Omental fat pad (tissue), 4 donors: ENCODE measurements at places on chromosomes 3 and 15.
A peak's percentile ranks its signal among the peaks of the same experiment; 100 is the strongest.

- DNase-seq: no peak
Measured at GRCh38 chr3:58411851-58412830, 21.5 kb downstream of the PDHB start.

DNA sequence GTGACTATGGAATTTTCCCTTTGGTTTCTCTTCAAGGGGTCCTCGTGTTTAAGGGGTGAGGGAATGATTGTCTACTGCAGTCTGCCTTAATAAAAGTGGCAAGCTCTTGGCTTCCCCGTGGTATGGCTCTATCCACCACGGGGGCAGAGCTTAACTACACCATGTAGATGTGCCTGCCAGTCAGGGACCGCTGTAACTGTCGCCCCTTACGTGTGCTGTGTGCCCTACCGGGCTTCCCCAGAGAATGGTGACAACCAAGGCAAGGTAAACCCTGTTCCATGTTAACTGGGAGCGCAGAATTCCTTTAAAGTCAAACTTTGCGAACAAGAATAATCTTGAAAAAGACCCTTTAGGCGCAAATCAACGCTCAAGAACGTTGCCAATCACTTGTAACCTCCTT lies 966 bp upstream of the C3orf80 start:
- DNase-seq: no peak

- no peak for DNase-seq
Measured at GRCh38 chr3:69751074-69751476, 11.8 kb downstream of the MITF start.

- DNase-seq: no peak
Measured at GRCh38 chr15:80673561-80674244, 21.4 kb upstream of the ABHD17C start.

DNA sequence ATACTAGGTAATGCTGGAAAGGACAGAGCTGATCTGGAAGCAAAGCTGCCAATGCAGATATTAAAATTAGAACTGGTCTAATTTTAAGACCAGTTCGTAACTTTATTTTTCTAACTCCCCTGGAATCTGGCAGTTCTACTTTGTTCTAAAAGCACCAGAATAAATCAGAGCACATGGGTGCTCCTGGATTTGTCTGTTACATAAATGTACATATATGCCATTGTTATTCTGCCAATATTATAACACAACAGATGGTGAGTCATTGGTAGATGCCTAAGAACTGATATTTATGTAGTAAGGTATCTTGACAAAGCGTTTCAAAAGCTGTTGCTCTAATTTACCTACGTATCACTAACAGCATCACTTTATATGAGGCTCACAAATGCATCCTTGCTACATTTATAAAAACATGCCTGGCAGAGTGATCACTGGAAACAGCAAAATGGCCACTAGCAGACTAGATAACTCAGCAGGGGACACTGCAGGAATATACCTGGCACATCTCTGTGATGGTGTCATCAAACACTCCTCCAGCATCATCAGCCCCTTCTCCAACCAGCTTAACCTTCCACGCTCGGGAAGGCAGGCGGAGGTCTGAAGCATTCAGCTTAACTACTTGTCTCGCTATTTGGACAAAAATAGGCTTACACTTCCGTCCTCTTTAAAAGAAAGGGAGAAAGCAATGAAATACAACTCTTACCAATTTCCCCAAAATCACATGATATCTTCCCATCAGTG lies 26.2 kb downstream of the FBXL22 start:
- DNase-seq: no peak

DNA sequence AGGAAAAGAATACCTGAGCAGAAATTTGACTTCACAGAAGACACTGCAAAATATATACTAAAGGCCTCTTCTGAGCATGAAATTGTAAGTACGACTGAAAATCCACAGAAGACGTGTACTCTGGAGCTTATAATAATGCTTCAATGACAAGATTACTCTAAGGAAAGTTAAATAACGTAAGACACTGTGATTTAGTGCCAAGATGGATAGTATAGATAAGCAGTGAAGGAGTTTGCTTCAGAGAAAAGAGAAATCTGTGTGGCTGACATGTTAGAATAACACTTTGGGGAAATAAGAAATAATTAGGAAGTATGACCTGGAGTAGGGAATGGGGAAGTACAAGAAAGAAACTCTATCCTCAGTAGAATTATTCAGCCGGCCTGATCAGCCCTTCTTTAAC lies 28.9 kb downstream of the ALDH1A2 start:
- no peak for DNase-seq

GRCh38 chr3:49700453-49701128 lies 11.2 kb downstream of the RNF123 start:
- DNase-seq: no peak

DNA sequence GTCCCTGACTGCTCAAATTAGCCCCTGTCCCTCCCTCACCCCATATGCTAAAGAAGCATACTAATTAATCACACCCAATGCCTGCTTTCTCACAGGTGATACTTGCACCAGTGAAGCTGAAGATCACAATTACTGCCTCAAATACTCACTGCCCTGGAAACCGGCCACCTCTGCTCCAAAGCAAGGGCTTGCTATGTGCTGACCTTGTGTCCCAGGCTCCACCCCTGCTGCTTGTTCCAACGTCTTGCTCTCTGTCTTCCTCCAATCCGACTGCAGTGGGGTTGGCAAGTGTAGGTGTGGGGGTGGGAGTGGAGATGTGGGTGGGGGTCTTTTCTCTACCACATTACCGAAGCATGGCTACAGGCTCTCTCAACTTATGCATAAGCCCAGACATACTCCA lies 55.7 kb upstream of the PSMD6 start:
- no peak for DNase-seq

DNA sequence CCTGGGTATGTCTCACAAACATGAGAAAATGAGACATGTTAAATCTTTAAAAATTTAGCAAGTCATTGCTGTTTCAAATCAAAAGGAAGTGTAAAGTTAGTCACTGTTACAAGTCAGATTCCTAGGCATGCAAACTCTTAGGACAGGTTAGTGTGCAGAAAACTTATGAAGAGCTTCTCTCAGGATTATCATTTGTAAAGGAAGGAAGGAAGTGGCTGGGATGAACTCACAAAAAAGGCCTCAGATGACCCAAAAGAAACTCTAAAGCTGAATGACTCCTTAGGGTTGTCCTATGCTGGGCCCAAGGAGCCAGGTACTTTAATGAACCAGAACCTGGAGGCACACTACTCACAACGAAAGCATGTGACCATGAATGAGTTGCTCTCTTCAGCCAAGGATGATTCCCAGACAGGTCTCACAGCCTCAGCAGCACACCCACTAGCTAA lies 25.0 kb downstream of the MSL2 start:
- no peak for DNase-seq

- DNase-seq: peak; percentile 46
Measured at GRCh38 chr3:185353823-185354614, 8.9 kb upstream of the MAP3K13 start.

DNA sequence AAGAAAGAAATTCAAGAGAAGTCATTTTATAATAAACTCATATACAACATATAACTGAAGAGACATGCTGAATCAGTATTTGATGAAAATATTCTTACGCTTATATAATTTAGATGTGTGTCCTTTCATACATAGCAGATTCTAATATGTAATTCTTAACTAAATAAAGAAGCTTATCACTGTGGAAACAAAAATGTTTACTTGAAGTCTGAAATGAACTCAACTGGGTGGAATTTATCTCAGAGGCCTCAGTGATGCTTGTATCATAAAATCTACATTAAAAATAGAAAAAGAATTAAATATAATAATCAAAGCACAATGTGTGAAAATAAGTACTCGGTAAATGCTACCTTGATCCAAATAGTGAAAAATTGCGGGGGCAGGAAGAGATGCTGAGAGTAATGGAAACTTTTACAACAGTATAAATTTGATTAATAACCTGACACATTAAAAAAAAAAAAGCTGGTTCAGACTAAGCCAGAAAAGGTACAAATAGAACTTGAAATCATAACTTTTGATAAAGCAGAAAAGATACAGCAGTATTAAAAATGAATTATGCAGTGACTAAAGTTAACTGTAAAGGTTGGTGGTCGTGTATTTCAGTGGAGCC lies 12.0 kb upstream of the CBLB start:
- DNase-seq: no peak

GRCh38 chr3:36362973-36363372 lies 17.3 kb upstream of the STAC start:
- DNase-seq: no peak

GRCh38 chr15:77009176-77009575 lies 14.2 kb downstream of the PSTPIP1 start:
- DNase-seq: no peak

GRCh38 chr3:79362571-79363270 lies 405.1 kb downstream of the ROBO1 start:
- no peak for DNase-seq

DNA sequence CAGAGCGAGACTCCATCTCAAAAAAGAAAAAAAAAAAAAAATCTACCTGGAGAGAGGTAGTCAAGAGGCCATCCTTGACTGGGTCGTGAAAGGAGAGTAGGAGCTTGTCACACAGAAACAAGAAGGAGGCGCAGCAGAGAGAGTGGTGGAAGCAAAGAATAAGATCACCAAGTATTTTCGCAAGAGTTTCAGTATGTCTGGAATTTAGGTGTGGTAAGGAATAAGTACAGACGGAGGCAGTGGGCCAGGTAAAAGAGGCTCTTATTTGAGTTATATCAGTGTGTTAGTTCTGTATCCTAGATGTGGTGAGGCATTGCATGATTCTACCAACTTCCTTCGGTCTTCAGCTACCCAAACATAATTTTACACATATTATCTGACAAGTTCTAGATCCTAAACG lies 14.6 kb upstream of the ATP10A start:
- DNase-seq: no peak

DNA sequence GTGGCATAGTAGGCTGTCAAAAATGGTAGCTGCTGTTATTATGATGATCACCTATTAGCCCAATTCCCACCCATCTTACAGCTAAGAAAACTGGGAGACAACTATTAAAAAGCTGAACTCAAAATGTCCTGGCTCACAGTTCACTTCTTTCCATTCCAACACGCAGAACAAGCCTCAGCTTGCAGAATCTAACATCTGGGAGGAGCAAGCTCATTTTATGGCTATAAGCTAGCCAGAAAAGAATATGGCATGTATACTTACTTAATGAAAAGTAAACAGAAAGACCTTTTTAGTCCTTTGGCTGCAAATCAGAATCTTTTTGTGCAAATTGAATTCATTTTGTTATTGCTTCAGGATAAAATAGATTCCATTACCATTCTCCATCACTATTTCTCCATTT lies 34.8 kb upstream of the CFAP20DC start:
- no peak for DNase-seq

DNA sequence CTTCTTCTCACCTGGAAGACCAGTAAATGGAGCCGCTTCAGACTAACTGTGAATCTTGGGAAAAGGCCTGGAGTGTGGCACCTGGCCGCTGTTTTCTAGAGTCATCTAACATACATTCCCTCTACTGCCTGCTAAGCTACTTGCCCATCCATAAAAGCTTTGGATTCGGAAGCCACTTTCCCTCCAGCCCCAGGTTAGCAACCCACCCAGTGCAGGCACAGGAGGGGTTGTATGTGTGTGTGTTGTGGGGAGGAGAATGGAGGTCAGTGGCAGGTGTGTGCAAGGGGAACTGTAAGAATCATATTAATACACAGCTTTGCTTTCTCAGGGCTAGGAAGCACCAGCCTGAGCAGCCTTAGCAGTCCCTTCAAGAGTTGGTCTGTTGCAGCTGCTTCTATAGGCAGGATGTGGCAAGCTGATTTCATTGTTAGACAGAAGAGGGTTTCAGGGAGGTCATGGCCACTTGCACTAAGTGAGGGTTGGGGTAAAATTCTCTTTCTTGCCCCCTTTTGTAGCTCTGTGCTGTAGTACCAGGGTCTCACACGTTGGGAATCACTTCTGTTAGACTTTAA lies 8.9 kb downstream of the NSUN3 start:
- DNase-seq: no peak

- DNase-seq: no peak
Measured at GRCh38 chr15:59438625-59439290, 772 bp downstream of the FAM81A start.

DNA sequence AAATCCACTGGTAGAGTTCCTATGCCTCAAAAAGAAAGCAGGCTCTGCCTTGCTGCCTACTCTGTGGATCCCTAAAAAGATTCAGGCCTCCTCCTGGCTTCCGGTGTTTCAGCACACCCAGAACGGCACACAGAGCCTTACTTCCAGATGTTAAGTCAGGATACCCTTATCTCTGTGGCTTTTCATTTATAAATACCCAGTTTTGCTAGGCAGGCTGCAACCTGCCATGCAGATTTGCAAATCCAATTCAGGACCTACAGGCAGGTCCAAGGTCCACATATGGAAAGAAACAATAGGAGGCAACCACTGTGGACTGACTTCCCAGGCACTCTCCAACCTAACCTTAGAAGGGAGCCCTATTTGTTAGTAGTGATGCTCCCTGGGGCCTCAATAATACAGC lies 30.7 kb downstream of the EFL1 start:
- DNase-seq: no peak

- no peak for DNase-seq
Measured at GRCh38 chr15:67880651-67881182, 40.9 kb upstream of the RNU6-1 start.

- DNase-seq: no peak
Measured at GRCh38 chr15:80870893-80871292, 91.7 kb downstream of the CEMIP start.

GRCh38 chr3:7285505-7285904 lies 424.6 kb downstream of the GRM7 start:
- no peak for DNase-seq

DNA sequence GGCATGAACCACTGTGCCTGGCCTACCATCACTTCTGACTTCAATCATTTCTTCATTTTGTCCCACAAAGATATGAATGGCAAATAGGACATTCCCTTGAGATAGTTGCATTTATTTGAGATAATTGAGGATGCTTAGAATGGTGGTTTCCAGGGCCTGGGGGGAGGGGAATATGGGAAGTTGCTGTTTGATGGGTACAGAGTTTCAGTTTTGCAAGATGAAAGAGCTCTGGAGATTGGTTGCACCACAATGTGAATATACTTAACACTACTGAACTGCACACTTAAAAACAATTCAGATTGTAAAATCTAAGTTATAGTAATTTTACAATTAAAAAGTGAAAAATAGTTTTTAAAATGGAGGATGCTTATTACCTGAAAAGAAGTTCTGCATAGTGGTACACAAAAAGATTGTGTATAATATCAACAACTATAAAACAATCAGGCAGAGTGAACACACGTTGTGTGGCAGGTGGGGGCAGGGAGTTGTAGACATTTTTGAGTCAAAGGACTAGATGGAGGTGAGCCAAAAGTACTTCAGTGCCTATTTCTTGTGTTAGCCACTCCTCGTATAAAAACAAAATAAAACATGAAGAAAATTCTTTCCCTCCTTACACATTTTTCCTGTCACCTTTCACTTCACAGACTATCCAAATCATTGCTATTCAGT lies 18.5 kb upstream of the RIOX2 start:
- DNase-seq: no peak

DNA sequence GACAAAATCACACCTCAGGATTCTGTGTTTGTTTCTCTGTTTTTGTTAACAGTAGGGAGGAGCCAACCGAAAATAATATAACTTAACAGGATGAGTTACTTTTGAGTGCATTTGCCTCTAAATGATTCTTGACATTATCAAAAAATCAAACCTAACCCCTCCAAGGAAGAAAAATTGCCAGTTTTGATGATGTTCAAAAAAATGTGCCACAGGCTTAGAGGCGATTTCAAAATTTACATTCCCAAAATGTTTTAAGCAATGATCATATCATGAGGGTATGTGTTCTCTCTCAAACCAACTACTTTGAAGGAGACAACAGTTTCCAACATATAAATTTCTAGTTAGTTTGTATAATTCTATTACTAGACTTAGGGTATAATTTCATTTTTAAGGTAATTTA lies 6.7 kb downstream of the VGLL3 start:
- no peak for DNase-seq
